ENCODE measurements at places on chromosomes 3 and 15. TPM values are rescaled to one million over a fixed set of nuclear protein-coding genes. Genes with fewer than 3 reads are reported as not detected.

Gene IMPG2
- total RNA-seq = 0.05 TPM

Gene PPP1R2
- total RNA-seq = 105 TPM

Gene SENP2
- total RNA-seq = 25.0 TPM

Gene PDZRN3
- not detected for total RNA-seq

Gene BBS4
- total RNA-seq = 17.4 TPM

Gene IL5RA
- total RNA-seq = not detected

Gene BNC1
- total RNA-seq = not detected

Gene POC1A
- total RNA-seq = 32.3 TPM

Gene NRG4
- total RNA-seq = not detected

Gene C3orf62
- total RNA-seq = 1.7 TPM

Gene TUSC7
- total RNA-seq = not detected

All from activated naive CD4-positive, alpha-beta T cell treated with anti-CD3 and anti-CD28 coated beads for 36 hours (primary cell).